Islet precursor cell (in vitro differentiated cells): ENCODE measurements at places on chromosomes 2 and 18.

- no peak for DNase-seq
Observed at GRCh38 chr18:6928359-6928758, 189.2 kb downstream of the LAMA1 start.

GRCh38 chr18:36851202-36851590 is 22.3 kb downstream of the KIAA1328 start:
- DNase-seq, result no peak

DNA sequence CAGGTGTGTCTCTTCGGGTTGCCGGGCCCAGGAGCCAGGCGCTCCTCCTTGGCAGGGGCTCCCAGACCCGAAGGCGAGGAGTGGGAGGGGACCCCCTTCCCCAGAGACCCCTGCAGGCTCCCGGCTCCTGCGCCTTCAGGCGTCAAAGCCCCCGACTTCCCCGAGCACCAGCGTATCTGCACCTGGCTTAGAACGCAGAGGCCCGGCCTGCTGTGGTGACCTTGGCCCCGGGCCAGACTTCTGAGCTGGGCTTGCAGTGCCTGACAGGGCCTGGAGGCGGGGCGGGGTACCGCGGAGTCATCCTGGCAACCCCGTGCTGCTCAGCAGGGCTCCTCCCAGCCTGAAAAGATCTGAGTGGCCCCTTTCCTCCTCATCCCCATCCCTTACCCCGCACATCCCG is 27.0 kb downstream of the SKA1 start:
- DNase-seq, result peak; percentile 81

DNA sequence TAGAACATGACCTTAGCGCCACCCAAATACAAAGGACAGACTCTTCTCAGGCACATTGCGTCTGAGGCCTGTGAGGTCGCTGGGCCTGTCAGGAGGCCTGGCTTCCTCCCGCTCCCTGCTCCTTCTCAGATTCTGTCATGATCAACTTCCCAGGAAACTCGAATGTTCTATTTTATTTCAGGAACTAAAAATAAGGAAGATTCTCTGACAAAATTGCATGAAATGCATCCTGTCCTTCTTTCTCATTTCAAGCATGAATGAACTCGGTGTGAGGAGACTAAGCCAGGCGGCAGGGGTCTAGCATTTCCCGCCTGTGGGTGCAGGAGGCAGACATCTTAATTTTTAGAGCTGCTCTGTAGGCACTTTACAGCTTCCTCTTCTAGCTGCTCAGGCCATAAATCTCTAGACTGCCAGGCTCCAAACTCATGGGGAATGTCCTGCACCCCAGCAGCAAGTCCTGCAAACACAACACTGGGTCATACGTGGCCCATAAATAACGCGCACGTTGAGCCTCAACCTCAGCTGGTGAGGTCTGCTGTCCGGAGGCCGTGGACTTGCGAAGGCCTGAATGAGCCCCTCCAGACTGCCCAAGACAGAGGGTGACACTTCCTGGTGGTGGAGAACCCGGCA is 109.7 kb upstream of the ZNF236 start:
- no peak for DNase-seq
